NCI-H774 (cell line): ENCODE measurements at places on chromosomes 2 and 18.

DNA sequence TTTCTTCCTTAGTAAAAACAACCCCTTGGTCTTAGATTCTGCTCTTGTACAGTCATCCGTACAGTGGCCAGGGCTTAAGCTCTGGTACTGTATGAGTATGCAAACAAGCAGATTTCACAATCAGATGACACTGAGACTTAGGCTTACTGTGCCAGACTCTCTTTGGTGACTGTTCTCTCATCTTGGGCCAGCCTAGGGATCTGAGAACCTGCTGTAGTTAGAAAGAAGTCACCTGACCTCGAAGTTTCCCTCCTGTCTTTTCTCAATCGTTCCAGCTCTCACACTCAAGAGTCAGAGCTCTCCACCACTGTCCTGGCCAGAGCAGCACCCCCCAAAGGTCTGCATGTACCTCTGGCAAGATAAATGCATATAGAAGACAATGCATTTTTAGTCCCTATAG, 63.2 kb downstream of the ZEB2 start:
- no peak for DNase-seq

GRCh38 chr2:43219383-43220228, 6.8 kb downstream of the ZFP36L2 start:
- DNase-seq: peak; percentile 66

DNA sequence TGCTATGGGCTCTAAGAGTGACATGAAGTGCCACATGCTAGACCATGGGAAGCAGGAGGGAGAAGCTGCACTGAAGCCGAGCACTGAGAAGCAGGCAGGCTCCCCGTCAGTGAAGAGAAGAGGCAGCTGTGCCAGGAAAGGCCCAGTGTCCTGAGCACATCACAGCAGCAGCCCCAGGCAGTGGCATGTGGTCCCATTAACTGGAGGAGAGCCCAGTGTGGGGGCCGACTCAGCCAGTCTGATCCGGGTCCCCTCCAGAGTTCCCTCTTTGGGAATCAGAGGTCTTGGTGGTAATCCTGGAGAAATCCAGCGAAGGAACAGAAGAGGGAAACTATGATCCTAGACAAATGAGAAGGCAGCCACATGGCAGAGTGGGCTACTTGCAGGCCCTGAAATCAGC, 96.7 kb upstream of the ACAA2 start:
- no peak for DNase-seq

- no peak for DNase-seq
Measured at GRCh38 chr2:64226611-64227010, 82.4 kb upstream of the PELI1 start.

DNA sequence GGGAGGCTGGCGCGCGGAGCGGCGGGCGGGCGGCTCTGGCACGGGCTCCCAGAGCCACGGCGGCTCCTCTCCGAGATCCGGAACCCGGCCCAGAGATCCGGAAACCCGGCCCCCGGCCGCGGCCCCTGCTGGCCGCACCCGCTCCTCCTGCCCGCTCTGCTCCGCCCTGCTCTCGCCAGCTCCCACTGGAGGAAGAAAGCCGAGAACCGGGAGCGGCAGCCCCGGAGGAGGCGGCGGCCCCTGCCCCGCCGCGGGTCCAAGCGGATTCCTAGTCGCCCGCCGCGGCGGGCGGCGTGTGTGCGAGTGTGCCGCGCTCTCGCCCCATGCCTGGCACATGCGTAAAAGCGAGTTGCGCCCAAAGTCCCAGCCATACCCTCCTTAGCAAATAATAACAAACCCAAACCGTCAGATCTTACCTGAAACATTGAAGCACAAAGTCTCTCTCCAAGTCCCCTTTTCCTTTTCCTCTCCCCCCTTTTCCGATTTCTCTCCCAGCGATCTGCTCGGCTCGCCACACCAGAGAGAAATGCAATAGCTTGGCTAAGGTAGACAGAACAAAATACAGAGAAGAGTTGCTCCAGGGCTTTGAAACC, 108.7 kb upstream of the KCTD1 start:
- DNase-seq: peak; percentile 68

DNA sequence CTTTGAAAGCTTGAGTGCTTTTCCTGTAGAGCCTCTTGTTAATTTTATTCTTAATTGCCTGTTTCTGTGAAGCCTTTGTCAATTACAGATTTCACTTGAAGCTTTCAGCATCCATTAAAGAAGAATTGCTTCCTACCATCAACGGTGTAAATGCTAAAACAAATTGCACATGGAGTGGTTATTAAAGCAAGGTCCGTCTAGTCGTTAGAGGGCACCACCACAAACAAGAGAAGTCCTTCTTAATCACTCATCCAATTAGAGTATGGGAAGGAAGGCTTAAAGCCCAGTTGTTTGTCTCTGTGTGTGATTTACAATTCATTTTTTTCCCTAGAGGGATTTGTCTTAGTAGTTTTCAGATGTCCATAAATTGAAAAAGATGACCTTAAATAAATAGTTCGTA, 1.6 kb downstream of the KCNJ3 start:
- DNase-seq: peak; percentile 12

DNA sequence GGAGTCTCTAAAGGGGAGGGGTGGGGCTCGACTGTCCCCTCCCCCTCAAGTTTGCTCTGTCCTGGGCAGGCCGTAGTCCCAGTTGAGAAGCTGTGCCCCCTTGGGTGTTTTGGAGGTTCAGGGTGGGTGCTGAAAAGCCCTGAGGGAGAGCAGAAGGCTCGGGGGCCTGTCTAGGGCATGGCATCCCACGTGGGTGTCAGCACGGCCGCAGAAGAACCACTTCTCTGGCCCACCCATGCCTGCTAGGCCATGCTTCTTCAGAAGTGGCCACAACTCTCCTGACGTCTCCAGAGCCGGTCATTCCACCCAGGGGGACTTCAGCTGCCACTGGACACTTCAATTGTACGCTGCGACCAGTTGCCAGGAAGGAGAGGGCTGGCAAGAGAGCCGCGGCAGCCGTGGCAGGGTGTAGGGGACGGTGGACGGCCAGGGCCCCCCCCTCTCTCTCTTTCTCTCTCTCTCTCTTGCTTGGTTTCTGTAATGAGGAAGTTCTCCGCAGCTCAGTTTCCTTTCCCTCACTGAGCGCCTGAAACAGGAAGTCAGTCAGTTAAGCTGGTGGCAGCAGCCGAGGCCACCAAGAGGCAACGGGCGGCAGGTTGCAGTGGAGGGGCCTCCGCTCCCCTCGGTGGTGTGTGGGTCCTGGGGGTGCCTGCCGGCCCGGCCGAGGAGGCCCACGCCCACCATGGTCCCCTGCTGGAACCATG, at the start of gene INPP5D:
Gene INPP5D (plus strand): TSS at position 546 of the 704 bp plus-strand sequence. CDS start 137 bp downstream, at position 683.
- DNase-seq: peak; percentile 4

- peak; percentile 10 for DNase-seq
Measured at GRCh38 chr2:128594953-128595677, 276.4 kb upstream of the HS6ST1 start.
